Non-pigmented ciliary epithelial cell (primary cell): ENCODE measurements at places on chromosomes 3 and 15.

GRCh38 chr3:116476691-116477090 lies 31.4 kb upstream of the LSAMP start:
- DNase-seq, result no peak

- DNase-seq, result no peak
These were observed 170.5 kb downstream of the CTNNB1 start for GRCh38 chr3:41369838-41370237.

- DNase-seq, result no peak
These were observed 65.1 kb upstream of the EPHA3 start for GRCh38 chr3:89042236-89042835.

DNA sequence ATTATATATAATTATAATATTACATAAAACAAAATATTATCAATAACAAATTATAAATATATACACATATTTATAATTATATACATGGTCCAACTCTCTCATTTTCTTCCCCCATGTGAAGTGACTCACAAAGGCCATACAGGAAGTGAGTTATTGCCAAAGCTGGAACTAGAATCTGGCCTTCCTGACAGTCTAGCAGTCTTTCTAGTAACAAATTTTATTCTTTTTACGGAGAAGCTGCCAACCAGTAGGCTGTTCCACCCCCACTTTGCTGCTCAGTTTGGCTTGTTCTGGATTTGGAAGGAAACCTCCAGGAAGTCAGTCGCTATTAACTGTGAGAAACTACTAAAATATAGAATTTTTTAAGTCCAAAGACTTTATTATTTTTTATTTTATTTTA lies 79.6 kb downstream of the DHX36 start:
- no peak for DNase-seq

- no peak for DNase-seq
These were observed 79.3 kb upstream of the ALDH1L1 start for GRCh38 chr3:126259411-126260391.

GRCh38 chr3:32021155-32021554 lies 39.6 kb downstream of the ZNF860 start:
- no peak for DNase-seq

DNA sequence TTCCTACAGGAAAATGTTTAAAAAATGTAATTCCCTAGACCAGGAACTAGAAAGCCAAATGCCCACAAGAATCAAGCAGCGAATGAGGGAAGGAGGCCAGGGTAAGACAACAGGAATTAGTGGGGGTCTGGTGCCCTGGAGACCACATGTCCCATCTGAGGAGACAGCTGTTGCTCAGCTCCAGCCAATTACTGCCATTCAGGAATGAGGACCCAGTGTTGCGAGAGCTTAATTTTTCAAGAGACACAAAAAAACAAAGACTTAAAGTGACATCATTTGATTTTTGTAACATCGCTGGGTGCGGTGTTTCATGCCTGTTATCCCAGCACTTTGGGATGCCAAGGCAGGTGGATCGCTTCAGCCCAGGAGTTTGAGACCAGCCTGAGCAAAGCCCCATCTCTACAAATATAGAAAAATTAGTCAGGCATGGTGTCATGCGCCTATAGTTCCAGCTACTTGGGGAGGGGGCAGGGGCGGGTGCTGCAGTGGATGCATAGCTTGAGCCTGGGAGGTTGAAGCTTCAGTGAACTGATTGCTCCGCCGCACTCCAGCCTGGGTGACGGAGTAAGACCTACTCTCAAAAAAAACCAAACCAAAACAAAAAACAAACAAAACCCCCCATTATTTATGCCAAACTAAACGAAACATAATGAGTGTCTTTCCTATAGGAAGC lies 52.8 kb upstream of the LRIG1 start:
- no peak for DNase-seq

DNA sequence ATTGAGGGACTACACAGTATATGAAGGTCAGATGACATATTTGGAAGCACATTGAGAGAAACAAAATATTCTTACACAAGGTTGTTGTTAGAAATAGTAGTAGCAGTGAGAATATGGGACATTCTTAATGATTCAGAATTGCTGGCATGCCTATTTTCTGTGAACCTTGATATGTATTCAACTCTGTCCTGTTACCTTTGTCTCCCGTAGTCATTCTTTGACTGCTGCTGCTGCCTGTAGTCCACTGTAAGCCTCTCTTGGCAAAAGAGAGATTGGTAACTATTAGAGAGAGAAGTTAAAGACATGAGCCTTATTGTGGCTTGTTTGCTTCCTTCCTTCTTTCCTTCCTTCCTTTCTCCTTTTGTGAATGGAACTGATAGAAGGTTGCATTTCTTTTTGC lies 64.5 kb downstream of the TCF12 start:
- no peak for DNase-seq

DNA sequence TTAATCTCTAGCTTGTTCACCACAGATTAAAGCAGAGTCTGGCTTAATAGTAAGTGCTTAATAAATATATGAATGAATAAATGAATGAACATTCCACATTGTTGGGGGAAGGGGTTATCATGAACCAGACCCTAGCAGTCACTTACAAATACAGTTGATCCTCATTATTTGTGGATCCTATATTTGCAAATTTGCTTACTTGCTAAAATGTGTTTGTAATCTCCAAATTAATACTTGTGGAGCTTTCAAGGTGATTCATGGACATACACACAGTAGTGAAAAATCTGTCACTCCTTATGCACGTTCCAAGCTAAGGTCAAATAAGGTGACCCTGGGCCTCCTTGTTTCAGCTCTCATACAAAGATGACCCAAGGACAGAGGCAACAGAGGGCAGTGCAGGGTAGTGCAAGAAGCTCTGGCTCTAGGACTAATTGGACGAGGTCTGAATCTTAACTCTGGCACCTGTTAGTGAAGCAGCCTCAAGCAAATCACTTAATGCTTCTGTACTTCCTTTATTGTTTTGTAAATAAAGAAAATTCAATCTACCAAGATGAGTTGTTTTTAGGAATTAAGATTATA lies 112.8 kb upstream of the C2CD4B start:
- no peak for DNase-seq

- DNase-seq, result no peak
These were observed 48.7 kb downstream of the EIF3J start for GRCh38 chr15:44585633-44586032.

- DNase-seq, result no peak
These were observed 4.4 kb upstream of the TMEM62 start for GRCh38 chr15:43128980-43129335.

DNA sequence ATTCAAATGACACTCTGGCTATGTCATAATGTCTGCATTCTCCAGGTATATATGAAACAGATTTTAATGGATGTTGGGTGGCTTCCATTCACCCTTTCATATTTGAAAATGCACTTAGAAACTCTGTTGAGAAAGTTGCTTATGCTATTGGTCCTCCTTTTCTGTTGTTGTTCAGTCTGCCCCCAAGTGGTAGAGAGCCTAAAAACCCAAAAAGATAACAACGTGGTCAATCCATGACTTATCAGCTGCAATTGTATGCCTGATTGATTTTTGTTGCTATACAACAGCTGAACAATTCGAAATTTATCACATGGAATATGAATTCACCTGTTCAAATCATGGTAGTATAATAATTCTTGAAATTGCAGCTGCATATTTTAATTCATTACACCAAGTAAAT lies 279.8 kb downstream of the ROBO2 start:
- DNase-seq, result peak; percentile 4

DNA sequence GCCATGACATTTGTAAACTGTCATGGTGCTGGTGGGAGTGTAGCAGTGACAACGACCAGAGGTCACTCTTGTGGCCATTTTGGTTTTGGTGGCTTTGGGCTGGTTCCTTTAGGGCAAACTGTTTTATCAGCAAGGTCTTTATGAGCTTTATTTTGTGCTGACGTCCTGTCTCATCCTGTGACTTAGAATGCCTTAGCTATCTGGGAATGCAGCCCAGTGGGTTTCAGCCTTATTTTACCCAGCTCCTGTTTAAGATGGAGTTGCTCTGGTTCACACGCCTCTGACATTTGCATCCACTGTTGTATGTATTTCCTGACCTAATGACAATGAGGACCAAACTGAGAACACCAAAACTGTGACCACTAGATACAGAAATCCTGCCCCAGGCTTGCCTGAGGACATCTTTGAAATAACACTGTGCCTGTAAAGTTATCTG lies 37.6 kb downstream of the RAB8B start:
- no peak for DNase-seq

- peak; percentile 93 for DNase-seq
These were observed 44.4 kb downstream of the FLNB start for GRCh38 chr3:58052373-58053273.

DNA sequence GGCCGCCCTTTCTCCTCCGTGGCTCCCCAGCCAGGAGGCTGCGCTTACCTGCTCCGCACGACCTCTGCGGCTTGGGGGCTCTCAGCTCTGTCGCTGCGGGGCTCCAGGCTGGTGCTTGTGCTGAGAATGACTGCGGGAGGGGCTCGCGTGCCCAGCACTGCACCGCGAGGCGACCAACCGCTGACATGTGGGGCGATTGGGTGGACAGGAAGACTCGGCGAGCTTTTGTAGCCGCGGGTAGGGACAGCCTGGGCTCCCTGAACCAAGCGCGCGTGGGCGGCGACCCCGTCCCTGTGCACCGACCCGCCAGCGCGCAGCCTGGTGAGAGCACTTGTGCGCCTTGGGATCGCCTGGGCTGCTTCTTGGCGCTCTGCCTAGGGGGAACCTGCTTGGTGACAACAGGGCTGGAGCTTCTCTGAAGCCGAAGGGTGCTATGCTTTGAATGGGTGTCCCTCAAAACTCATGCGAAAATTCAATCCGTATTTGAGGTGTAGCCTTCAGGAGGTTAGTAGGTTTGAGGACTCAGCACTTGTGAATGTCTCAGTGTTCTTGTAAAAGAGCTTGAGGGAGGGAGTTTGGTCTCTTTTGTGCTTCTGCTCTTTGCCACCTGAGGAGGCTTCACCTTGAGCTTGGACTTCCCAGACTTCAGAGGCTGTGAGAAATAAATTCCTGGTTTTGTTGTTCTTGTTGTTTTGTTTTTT lies 50.4 kb downstream of the IL12A start:
- no peak for DNase-seq

GRCh38 chr3:12969486-12969885 lies 103.7 kb downstream of the IQSEC1 start:
- no peak for DNase-seq

- no peak for DNase-seq
These were observed 444.2 kb upstream of the NAALADL2 start for GRCh38 chr3:174414902-174415301.
